Right atrium auricular region (tissue), 2 donors: ENCODE measurements at places on chromosomes 4 and X.

- no peaks in the 10 kb centered on the region for H3K4me1 ChIP-seq
- no peaks in the 10 kb centered on the region for H3K27me3 ChIP-seq
- no peak overlapping the region for H3K27ac ChIP-seq
- H3K36me3 ChIP-seq: peaks cover 6% of the 10 kb centered on the region
- no peak for DNase-seq
These were observed 49.8 kb downstream of the SMPX start for GRCh38 chrX:21708116-21708515.

DNA sequence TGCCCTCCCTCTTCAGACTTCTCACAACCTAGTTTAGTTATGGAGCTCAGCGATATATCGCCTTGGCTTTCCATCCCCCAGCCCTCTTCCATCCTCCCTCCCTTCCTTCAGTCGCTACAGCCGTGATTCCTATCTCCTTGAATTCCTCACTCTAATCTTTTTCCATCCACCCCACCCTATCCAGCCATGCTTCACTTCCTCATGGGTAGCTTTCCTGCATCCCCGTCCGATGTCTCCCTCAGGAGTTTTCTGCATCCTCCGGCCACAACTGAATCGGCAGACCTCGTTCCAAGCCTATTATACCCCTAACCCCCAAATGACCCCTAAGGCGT, 456 bp downstream of the SNX12 start:
- peak overlapping the region; percentile 94 for H3K27ac ChIP-seq
- DNase-seq: no peak
- H3K36me3 ChIP-seq: no peaks in the 10 kb centered on the region
- peaks cover 3% of the 10 kb centered on the region for H3K27me3 ChIP-seq

DNA sequence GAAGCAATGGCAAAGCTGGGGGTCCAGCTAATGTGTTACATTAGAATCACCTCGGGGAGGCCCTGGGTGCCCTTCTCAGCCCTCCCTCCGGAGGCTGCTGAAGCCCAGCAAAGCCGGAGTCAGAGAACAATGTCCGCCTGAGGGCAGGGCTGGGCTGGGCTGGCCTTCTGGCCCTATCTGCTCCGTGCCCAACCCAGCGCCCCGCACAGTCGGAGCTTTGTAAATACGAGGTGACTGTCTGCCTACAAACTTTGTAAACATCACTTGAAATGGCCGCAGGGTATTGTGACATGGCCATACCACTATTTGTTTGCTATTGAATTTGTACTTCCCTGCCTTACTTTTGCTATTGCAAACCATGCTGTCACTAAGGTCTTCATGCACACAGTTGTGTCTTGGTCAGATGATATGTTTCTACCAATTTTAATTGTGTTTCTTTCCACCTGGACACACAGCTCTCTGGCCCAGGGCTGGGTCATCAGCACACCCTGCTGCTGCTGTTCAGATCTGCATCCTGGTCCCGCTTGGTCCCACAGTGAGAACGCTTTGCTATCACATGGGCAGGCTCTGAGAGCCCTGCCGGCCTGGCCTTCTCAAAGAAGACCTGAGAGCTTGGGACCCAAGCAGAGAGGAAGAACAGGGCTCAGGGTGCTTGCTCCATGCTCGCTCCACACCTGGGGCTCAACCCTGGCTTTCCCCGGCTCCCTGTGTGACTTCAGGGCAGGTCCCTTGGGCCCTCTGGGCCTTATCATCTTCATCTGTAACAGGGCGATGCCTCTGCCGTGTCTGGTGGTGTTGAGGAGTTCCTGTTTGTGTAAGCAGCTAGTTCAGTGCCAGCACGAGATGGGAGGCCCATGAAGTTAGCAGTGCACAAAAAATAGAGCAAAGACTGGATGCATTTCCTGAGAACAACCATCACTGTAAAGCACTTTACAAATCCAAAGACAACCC, 2.3 kb downstream of the S100P start:
- DNase-seq: no peak
- no peaks in the 10 kb centered on the region for H3K4me1 ChIP-seq
- H3K27me3 ChIP-seq: no peaks in the 10 kb centered on the region
- peaks cover 7% of the 10 kb centered on the region for H3K36me3 ChIP-seq

DNA sequence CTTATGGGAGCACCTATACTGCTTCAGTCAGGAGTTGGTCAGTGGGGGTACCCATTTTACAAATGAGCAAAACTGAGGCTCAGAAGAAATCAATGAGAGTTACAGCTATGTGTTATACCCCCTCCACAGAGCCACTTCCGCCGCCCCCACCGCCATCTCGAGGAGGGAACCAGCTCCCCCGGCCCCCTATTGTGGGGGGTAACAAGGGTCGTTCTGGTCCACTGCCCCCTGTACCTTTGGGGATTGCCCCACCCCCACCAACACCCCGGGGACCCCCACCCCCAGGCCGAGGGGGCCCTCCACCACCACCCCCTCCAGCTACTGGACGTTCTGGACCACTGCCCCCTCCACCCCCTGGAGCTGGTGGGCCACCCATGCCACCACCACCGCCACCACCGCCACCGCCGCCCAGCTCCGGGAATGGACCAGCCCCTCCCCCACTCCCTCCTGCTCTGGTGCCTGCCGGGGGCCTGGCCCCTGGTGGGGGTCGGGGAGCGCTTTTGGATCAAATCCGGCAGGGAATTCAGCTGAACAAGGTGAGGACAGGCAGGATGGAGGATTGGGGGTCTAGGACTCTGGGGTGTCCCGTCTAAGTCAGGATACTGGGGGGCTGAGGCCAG, 5.0 kb downstream of the WAS start:
- DNase-seq: no peak
- no peaks in the 10 kb centered on the region for H3K27me3 ChIP-seq
- no peak overlapping the region for H3K27ac ChIP-seq
- H3K36me3 ChIP-seq: no peaks in the 10 kb centered on the region
- H3K4me1 ChIP-seq: no peaks in the 10 kb centered on the region

DNA sequence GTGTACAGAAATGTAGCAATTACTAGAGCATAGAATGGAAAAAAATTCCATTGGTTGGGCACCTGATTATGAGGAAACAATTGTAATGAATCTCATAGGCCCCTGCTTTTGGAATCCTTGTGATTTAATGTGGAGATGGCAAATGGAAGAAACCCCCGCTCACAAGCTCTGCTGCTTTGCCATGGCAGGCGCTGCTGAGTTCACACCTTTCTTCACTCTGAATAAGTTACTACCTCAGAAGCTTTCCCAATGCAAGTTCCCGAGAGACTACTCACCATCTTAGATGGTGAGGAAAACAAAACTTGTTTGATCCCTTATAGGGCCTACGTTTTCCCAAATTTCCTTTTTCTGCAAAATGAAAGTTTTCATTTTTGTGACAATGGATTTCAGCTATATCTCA, 266.6 kb upstream of the TAPT1 start:
- no peak overlapping the region for H3K4me3 ChIP-seq
- no peaks in the 10 kb centered on the region for H3K27me3 ChIP-seq
- H3K36me3 ChIP-seq: no peaks in the 10 kb centered on the region

DNA sequence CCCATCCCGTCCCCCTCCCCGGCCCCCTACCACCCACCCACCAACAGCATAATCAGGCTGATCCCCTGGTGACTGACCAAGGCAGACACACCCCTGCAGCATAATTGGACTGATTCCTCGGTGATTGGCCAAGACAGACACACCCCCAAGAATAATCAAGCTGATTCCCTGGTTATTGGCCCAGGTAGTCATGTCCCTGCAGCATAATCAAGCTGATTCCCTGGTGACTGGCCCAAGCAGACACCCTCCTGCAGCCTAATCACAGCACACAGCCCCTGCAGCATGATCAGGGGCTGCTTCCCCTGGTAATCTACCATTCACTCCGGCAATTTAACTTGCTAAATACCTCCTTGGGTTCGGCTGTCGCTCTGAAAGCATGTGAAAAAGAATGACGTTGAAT, 47.5 kb upstream of the STS start:
- H3K27me3 ChIP-seq: no peaks in the 10 kb centered on the region
- DNase-seq: no peak
- H3K36me3 ChIP-seq: peaks cover 8% of the 10 kb centered on the region
- H3K4me3 ChIP-seq: no peak overlapping the region
- no peaks in the 10 kb centered on the region for H3K4me1 ChIP-seq
